Activated naive CD8-positive, alpha-beta T cell treated with anti-CD3 and anti-CD28 coated beads, Interleukin-2, amount 50 U/mL, for 24 hours (primary cell): ENCODE measurements at places on chromosomes 12 and 14.
A peak's percentile ranks its signal among the peaks of the same experiment; 100 is the strongest.

DNA sequence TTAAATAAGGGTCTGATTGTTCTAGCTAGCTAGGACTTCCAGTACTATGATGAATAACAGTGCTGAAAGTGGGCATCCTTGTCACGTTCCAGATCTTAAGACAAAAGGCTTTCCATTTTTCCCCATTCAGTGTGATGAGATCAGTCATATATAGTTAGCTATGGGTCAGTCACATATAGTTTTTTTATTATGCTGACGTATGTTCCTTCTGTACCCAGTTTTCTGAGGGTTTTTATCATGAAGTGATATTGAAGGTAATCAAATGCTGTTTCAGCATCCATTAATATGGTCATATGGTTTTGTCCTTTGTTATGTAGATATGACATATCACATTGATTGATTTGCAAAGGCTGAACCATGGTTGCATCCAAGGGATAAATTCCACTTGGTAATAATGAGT lies 800.1 kb upstream of the FBXO33 start:
- DNase-seq = no peak

DNA sequence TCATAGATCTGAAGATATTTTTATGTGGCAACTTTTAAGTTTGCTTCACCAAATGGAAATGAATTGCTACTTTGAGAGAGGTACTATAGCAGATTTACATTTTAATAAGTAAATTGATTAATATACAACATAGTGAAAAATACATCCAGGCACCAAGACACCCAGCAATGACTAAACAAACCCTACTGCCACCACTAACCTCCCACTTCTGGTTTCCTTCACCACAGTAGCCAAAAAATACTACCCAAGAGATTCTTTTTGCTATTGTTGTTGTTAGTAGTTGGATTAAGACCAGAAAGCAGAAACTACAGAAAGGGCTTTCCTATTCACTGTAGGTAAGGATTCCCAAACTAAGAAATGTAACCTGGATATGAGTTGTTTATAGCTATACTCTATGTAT lies 54.1 kb downstream of the COCH start:
- peak; percentile 4 for DNase-seq

GRCh38 chr14:34732802-34733201 lies 18.4 kb upstream of the CFL2 start:
- DNase-seq = no peak

DNA sequence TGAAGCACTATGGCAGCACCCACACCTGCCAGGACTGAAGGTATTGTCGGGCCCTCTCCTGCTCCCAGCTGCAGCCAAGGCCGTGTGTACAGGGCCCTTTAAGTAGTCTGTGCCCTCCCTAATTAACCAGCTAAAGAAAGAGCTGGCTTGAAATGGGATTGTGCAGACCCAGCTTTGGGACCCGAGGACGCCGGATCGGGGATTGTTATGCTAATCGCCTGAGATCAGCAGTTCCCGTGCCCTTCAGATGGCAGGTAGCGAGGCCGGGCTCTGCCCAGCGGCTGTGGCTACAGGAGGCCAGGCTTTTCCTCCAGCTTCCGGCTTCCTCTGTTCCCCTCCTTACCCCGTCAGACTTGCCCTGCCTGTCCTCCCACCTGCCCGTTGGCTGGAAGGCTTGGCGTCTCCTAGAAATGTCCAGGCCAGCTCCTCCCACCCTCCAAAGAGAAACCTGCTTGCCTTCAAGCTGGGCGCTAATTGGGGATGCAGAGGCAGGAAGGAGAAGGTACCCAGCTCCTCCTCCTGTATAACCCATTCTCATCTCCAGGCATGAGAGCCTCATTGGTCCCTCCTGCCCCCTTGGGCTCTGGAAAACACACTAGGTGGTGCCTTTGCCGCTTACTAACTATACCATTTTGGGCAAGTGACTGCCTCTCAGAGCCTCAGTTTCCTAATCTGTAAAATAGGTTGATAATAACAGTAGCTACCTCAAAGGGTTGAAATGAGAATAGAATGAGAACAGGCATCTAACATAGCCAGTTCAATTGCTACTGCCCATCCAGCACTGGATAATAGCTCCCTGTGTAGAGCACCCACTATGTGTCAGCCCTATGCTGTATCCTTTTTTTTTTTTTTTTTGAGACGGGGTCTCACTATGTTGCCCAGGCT lies 25.8 kb upstream of the MSI1 start:
- DNase-seq = no peak

DNA sequence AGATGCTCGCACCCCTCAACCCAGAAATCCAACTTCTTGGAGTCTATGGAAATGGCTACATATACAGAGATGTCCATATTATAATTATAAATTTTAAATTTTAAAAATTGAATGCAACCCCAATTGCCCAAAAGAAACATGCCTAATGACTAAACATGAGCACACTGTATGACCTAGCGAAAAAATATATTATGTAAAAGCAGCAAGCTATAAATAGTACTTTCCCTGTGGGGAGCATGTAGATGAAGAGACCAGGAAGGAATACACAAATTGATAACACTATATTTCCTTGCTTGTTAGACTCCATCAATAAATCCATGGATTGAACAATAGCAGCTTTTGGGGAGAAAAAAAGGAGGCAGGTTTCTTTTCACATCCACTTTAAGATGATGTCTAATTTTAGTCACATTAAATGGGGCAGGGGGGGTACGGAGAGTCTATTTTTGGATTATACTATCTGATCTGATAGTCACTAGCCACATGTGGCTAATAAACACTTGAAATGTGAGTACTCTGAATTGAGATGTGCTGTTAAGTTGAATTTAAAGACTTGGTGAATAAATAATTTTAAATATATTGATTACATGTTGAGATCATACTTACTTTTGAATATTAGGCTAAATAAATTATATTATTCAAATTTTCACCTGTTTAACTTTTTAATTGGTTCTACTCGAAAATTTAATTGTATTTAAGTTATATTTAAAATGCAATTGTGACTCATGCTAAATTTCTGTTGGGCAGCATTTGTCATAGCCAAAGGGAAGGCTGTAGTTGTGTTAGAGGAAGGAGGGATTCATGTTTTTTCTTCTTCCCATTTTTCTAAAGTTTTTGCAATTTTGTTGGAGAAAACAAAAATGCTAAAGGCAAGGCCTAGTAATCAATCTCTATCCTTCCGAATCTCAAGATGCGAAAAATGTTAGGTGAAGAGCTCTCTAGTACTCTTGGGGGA lies 17.5 kb downstream of the MAX start:
- DNase-seq = no peak

GRCh38 chr14:89721956-89722355 lies 232.6 kb downstream of the EFCAB11 start:
- no peak for DNase-seq

GRCh38 chr14:93785423-93785822 lies 2.9 kb downstream of the PRIMA1 start:
- DNase-seq = no peak

GRCh38 chr14:70283156-70283555 lies 76.3 kb downstream of the COX16 start:
- DNase-seq = no peak

- DNase-seq = no peak
Measured at GRCh38 chr14:55240526-55241178, 30.6 kb upstream of the FBXO34 start.

- no peak for DNase-seq
Measured at GRCh38 chr12:42407306-42407705, 81.3 kb downstream of the PPHLN1 start.

DNA sequence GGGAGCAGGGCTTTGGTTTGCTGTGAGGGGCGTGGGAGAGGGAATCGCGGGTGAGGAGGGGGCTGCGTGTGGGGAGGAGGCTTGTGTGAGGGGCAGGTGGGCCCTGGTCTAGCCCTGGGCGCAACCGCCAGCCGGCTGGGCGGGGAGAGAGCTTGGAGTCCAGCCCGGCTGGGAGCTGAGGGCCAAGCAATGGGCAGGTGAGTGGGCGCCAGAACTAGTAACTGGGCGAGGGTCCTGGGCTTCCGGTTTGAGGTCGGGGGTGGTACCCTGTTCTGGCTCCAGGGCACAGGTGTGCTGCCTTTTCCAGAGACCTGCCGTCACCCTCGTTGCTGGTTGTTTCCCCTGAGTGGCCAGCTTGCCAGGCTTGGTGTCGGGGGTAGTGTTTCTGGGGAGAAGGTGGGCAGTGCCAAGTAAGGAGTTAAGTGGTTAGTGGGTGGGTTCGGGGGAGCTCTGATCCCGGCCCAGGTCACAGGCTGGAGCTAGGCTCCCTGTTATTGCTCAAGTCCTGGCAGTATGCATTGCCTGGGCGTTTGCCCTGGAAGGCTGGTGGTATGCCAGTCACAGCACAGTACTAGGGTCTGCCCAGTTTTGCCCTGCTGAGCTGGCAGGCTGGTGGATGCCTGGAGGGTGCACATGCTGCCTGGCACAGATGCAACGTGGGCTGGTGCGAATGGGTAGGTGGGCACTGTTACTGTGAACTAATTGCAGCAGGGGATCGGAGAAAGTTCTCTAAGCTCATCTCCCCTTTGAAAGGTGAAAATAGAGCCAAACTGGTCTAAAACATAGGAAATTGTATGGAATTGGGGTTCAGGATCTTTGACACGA lies 683 bp downstream of the CIPC start:
- DNase-seq = peak; percentile 25

GRCh38 chr12:128026696-128027574 lies 240.0 kb upstream of the TMEM132C start:
- no peak for DNase-seq

DNA sequence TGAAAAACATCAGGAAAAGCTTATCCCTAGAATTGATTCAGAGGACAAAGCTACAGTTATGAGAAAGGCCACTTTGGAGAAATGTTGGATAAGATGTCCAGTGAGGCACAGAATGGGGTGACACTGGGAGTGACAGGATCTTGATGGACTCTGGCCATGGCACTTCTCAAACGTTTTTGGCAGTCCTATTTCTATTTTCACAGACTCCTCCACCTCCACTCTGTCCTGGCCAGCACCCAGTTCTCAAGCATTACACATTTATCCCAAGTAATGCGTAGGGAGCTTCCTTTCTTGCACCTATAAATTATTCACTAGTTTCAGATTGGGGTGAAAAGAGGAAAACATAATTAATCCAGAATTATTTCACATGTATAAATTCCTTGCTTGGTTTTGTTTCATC lies 727.3 kb downstream of the NRXN3 start:
- no peak for DNase-seq

- DNase-seq = no peak
Measured at GRCh38 chr12:106600503-106600902, 17.7 kb downstream of the RFX4 start.

DNA sequence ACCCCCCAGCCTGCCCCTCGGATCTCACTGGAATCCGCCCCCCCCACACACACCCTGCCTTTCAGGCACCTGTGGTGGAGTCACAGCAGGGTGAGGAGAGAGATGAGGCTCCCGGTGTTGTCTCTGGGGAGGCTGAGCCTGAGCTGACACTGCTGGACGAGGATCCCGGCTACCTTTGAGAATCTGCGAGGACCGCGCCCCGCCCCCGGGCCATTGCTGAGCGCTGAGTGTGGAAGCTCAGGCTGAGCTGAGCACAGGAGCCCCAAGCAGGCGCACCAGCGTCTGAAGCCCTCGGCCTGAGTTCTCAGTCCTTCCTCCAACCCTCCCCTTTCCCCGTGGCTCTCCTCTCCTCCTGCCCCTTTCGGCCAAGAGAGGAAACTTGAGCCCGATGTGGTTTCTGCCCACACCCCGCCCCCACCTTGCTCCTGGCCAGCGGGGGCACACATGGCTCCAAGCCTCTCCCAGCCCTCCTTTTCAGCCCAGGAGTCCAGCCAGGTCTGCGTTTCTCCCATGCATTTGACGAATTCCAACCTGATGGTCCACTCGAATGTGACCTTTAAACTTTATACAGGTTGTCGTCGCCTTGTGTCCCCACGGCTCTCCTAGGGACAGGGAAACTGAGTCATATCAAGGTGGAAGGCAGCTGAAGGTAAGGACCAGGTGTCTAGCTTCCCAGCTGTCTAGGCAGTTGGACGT lies at the start of gene NFE2:
Gene NFE2, minus strand, starts transcription at position 284 of the 696 bp plus-strand sequence. CDS start 5,767 bp downstream, outside the sequence.
- DNase-seq = peak; percentile 33

- DNase-seq = no peak
Measured at GRCh38 chr12:15829255-15829654, 40.1 kb upstream of the EPS8 start.

GRCh38 chr12:95870897-95871296 lies 12.1 kb downstream of the SNRPF start:
- no peak for DNase-seq

GRCh38 chr14:93714605-93715004 lies 73.7 kb downstream of the PRIMA1 start:
- no peak for DNase-seq

DNA sequence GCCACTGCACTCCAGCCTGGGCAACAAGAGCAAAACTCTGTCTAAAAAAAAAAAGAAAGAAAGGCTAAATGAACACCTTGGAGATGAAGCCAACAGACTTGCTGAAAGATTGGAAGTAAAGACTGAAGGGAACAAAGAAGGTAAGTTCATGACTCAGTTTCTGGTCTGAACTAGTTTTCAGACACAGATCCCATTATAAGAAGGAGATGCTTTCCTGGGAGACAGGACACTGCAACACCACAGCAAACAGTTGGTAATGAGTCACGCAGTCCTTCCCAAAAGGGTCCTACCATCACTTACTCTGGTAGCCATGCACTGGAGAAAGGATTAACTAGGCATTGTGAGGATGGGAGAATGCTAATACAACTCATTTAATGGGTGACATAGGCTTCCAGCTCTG lies 97.2 kb downstream of the SSPN start:
- no peak for DNase-seq

GRCh38 chr12:4109826-4110225 lies 163.7 kb upstream of the CCND2 start:
- DNase-seq = no peak

DNA sequence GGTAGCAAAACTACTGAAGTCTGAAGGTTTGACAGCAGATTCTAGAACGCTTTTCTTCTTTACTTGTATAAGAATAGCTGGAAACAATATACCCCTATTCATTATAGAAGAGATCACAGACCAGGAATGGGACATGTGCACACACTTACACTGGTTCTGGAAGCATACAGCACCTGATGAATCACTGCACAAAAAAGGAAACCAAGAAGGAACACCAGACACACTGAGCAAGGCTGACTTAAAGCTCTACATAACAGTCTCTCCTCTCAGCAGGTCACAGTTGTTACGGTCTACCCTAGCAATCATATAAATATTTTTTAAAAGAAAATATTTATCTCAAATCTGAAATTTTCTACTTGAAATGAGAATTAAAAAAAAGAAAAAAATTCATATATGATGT lies 13.5 kb downstream of the ATP2B1 start:
- no peak for DNase-seq

DNA sequence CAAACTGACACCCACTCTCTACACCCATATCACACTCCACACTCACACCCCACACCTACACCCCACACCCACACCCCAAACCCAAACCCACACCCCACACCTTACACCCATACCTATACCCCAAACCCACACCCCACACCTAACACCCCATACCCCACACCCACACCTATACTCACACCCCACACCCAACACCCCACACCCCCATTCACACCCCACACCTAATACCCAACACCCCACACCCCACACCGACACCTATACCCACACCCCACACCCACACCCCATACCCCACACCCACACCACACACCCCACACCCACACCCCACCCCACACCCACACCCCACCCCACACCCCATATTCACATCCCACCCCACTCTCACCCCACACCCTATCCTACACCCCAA lies 38.5 kb downstream of the TMEM120B start:
- no peak for DNase-seq
